ENCODE measurements at places on chromosomes 7 and 10.

DNA sequence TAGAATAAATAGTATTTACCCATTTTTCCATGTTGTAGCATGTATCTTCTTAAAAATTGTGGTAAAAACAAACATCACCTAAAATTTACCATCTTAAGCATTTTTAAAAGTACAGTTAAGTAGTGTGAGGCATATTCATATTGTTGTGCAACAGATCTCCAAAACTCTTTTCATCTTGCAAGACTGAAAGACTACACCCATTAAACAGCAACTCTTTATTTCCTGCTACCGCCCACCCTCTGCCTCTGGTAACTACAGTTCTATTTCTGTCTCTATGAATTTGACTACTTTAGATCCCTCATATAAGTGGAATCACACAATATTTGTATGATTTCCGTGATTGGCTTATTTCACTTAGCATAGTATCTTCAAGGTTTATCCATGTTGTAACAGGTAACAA, 40.0 kb upstream of the AGBL3 start:
- no peak for DNase-seq

GRCh38 chr10:129415215-129416140, 51.6 kb upstream of the MGMT start:
- DNase-seq: no peak

GRCh38 chr10:110836706-110837105, 35.0 kb upstream of the PDCD4 start:
- no peak for DNase-seq

DNA sequence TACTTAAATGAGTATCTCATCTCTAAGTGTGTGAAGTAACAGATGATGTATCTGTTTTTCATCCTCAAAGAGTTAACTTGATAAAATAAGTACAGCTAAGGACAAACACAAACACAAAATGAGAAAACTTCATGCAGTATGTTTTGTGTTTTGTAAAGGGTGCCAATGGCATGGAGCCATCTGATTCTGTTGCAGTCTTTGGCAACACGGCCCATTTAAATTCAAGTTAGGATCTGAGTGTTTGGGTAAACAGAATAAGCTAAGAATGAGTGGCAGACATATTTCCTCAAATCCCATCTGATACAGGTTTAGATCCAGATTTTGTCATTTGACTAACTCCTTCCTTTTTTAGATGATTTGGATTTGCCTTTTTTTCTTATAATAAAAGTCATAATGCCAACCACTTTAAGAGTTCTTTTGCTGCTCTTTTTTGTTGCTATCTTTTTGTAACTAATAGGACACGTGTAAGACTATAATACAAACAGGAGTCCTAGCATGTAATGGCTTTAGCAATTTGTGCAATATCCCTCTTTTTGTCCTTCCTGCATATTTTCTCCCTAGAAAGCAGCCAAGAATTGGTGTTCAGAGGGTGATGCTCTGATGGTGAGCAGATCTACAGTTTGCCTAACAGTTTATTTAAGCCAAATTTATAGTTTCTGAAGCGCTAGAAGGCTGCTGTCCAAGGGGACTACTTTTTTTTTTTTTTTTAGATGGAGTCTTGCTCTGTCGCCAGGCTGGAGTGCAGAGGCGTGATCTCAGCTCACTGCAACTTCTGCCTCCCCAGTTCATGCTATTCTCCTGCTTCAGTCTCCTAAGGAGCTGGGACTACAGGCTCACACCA, 18.9 kb upstream of the ACTA2 start:
- DNase-seq: no peak

- no peak for DNase-seq
These were observed 22.7 kb downstream of the TACR2 start for GRCh38 chr10:69394020-69394419.

DNA sequence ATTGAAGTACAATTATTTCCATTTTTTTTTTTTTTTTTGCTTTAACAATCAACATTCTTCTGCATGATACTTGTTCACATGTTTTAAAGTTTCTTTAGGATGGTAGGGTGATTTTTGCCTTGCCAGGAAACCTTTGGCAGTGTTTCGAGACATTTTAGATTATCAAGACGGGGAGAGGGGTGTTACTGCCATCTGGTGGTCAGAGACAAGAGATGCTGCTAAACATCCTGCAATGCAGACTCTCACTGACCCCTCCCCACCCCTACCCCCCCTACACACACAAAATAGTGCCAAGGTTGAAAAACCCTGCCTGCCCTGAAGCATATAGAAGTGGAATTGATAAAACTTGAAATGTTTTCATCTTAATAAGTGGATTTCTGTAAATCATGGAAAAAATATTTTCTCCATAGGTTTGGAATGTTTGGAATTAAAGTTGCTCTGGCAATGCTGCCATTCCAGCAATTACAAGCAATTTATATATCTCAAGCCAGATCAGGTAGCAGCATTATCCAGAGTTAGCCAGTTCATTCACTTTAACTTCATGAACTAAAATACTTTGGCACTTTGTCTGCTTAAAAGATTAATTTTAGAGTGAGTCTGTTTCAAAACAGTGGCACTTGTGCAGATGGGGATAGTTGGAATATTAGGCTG, 62.1 kb downstream of the SDHAF3 start:
- peak; percentile 56 for DNase-seq

DNA sequence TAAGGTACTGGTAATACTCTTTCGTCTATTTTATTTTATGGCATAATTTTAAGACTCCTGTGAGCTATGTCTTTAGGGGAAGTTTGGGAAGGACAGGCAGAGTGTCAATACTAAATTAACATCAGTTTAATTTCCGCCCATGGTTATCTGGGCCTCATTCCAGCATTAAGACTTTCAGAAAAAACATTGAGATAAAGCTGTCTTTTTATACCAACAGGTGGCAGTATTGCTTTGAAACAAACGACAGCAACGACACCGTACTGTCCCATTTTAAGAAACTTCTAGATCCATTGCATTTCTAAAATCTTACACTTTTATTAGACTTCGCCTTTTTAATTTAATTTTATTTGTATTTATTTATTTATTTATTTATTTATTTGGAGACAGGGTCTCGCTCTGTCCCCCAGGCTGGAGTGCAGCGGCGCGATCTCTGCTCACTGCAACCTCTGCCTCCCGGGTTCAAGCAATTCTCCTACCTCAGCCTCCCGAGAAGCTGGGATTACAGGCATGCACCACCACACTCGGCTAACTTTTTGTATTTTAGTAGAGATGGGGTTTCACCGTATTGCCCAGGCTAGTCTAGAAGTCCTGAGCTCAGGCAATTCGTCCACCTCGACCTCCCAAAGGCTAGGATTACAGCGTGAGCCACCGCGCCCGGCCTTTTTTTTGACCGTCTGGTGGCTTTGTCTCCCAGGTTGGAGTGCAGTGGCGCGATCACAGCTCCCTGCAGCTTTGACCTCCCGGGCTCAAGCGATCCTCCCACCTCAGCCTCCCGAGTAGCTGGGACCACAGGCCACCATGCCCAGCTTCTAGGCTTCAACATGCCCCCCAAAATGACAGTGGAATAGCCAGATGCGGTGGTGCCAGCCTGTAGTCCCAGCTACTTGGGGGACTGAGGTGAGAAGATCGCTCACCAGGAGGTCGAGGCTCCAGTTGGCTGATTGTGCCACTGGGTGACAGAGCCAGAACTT, 78.7 kb upstream of the C1GALT1 start:
- DNase-seq: peak; percentile 72
